ENCODE measurements at places on chromosomes 16 and 17.

DNA sequence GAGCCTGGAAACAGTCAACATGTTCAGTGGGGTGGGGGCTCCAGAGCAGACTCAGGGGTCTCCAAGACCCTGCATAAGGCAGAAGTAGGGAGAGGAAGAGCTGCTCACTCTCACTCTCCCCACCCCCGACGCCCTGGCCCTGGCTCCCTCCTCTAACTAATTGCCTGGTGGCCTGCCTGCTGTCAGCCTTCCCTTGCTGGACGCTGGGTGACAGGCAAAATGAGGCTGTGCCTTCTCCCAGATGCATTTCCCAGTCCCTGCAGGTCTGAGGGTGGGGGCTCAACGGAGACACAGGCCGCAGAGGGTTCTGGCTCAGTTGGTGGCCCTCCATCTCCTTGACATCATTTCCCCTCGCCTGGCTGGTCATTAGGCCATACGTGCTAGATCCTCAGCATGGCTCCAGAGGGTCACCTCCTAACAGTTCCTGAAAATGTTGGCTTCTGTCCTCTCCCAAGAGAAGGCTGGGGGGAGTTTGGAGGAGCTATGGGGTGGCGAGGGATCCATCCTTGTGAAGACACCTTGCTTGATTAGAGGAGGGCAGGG lies 1.4 kb downstream of the FMNL1 start:
- DNase-seq: no peak

GRCh38 chr16:83899272-83899897 lies 470 bp downstream of the MLYCD start:
- DNase-seq: peak; percentile 77

- no peak for DNase-seq
These were observed 31.7 kb downstream of the MBTD1 start for GRCh38 chr17:51228161-51228560.

DNA sequence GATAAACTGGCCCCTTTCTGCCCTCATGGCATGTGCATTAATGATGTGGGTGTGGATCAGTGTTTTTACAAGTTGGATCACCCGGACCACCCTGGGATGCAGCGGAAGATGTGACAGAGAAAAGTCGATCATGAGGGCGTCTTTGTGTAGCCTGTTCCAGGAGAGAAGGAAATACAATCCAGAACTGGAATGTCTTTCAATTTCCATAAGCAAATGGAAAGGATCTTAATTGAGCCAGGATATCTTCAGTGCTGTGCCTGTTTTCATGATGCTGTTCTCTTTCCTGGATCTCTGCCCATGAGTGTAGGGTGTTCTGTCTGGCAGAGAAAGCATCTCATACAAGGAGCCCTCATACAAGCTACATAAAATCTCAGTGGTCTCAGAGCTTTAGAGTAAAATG lies 481.4 kb downstream of the XYLT1 start:
- no peak for DNase-seq

DNA sequence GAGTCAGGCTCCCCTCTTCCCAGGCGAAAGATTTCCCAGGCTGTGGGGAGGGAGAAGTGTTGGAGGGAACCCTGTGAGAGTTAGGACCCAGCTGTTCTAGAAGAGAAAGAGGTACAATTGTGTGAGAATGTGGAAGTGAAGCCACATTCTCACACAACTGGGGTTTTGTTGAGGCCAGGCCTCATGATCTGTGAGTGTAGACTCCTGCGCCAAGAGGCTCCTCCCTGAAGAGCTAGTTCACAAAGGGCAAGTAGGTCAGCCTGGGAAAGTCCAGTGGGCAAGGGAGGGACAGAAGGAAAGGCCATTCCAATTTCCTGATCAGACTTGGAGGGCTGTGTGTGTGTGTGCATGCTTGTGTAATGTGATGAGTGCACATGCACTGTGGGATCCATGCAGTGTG lies 15.2 kb downstream of the CD300LF start:
- no peak for DNase-seq

DNA sequence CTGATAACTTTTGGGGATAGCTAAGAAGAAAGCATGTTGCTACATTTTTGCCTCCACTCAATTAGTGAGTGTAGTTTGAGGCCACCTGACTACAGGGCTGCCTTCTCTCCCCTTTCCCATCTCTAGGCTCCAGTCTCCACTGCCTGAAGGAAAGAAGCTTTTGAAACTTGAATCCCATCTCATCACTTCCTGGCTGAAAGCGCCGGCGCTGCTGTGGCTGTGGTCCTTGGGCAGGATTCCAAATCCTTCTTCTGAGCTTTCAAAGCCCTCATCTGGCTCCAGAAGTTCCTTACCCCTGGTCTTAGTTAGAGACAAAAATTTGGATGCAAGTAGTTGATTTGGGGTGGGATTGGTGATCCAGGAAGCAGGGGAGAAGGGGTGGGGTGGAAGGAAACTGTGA lies 119.4 kb downstream of the FOXL1 start:
- DNase-seq: no peak

DNA sequence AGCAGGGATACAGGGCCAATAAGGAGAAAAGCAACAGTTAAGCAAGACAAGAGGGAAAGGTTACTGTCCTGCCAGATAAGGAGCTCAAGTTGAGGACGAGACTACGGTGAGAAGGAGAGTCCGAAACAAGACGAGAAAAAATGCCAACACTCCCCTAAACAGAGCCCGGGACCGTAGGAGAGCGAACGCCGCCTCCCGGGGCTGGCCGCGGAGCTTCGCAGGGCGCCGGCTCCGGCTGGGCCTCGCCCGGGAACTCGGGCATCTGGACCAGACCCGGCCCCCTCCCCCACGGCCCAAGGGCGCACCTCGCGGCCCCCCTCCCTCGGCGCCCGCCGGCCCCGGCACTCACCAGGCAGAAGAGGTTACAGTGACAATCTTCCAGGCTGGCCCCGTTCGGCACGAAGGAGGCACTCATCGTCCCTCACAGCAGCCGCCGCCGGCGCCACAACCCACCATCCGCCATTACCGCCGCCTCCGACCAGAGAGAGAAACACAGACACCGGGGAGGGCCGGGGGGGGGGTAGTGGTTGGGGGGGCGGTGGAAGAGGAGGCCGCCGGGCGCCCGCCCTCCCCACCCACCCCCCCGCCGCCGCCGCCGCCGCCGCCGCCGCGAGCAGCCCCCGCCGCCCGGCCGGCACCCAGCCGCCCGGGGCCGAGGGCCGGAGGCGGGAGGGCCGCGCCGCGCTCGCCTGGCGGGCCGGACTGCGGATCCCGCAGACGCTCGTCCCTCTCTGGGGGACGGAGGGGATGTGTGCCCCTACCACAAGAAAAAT lies at the start of gene MED13:
TSS of gene MED13 (minus strand) at position 488 of the 773 bp plus-strand sequence. CDS start at position 415, 73 bp downstream.
- DNase-seq: peak; percentile 78

DNA sequence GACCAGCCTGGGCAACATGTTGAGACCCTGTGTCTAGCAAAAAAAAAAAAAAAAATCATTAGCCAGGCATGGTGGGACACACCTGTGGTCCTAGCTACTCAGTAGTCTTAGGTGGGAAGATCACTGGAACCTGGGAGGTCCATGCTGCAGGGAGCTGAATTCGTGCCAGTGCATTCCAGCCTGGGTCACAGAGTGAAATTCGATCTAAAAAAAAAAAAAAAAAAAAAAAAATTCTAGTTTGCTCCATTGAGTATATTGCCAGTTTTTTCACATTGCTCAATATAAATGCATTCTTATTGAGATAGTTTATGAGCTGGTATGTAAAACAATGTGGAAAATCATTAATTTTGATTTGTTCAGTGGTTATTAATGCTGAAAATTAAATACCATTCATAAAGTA lies 52.0 kb downstream of the ABHD15 start:
- no peak for DNase-seq

GRCh38 chr16:72844225-72844920 lies 203.6 kb downstream of the ZFHX3 start:
- DNase-seq: no peak

DNA sequence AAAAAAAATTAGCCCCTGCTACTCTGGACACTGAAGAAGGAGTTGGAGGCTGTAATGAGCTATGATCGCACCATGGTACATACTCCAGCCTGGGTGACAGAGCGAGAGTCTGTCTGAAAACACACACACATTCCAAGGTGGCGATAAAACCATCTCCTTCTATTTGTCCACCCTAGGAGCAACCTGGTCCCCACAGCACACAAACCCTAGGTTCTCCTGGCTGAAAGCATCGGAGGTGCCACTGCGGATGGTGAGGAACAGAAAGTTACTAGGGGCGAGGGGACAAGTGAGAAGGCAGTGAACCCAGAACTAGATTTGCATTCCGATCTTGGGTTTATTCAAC lies 1.4 kb upstream of the ECI1 start:
- DNase-seq: no peak

GRCh38 chr17:45740553-45741330 lies 43.4 kb upstream of the CRHR1 start:
- no peak for DNase-seq

DNA sequence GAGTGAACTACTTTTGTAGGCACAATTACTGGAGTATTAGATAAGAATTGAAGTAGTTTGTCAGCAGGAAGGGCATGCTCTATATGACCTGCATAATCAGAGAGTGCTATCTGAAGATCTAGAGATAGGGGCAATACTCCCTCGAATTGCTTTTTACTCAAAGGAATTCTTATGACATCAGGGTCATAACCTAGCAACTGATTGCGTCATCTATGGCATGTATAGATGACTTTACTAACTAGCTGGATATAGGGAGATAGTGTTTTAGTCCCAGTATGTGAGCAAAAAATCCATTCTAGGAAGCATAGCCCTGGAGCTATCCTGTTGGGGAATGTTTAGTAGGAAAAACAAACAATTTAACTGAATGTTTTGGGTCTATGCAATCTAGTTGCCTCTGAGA lies 109.5 kb upstream of the ZNF267 start:
- DNase-seq: no peak

GRCh38 chr16:85028685-85029407 lies 1.3 kb downstream of the KIAA0513 start:
- no peak for DNase-seq

DNA sequence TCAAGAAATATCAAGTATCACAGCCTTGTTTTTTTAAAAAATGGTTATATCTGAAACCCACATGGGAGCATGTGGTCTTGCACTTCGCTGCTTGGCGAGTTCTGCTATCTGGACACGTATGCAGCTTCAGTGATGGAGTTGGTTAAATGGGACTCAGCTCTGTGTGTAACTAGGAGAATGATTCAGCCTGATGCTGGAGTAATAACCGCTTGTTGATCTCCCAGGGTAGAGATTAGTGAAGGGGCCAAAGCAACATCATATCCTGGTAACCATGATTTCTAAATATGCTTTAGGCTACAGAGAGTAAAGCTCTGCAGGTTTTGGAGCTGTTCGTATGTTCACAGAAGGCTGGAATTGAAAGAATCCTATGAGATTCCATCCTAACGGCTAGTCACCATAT lies 63.2 kb downstream of the IQCK start:
- DNase-seq: peak; percentile 46

DNA sequence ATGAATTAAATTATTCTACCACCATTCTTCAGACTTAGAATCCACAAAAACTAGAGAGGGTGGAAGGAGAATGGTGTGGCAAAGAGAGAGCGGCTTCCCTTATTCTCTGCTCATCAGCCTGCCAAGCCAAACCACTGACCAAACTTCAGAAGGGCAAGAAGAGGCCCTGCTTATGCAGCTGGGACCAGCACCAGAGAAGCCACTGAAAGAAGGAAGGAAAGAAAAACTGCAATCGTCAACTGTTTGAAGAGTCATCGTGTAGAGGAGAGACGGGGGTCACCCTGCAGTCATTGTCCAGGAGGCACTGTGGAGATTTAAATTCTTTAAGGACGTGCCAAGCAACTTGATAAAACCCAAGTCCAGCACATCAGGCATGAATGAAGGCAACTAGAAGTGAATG lies 15.6 kb downstream of the PMP22 start:
- DNase-seq: peak; percentile 41

- no peak for DNase-seq
These were observed 113.2 kb upstream of the LHX1 start for GRCh38 chr17:36823850-36824677.

- peak; percentile 55 for DNase-seq
These were observed 49.6 kb upstream of the RPL38 start for GRCh38 chr17:74153821-74154430.

GRCh38 chr16:4586291-4586690 lies 28.4 kb downstream of the UBALD1 start:
- DNase-seq: no peak

GRCh38 chr16:25575363-25575762 lies 116.4 kb upstream of the HS3ST4 start:
- DNase-seq: no peak

GRCh38 chr16:83934684-83934977 lies 18.4 kb upstream of the OSGIN1 start:
- no peak for DNase-seq

DNA sequence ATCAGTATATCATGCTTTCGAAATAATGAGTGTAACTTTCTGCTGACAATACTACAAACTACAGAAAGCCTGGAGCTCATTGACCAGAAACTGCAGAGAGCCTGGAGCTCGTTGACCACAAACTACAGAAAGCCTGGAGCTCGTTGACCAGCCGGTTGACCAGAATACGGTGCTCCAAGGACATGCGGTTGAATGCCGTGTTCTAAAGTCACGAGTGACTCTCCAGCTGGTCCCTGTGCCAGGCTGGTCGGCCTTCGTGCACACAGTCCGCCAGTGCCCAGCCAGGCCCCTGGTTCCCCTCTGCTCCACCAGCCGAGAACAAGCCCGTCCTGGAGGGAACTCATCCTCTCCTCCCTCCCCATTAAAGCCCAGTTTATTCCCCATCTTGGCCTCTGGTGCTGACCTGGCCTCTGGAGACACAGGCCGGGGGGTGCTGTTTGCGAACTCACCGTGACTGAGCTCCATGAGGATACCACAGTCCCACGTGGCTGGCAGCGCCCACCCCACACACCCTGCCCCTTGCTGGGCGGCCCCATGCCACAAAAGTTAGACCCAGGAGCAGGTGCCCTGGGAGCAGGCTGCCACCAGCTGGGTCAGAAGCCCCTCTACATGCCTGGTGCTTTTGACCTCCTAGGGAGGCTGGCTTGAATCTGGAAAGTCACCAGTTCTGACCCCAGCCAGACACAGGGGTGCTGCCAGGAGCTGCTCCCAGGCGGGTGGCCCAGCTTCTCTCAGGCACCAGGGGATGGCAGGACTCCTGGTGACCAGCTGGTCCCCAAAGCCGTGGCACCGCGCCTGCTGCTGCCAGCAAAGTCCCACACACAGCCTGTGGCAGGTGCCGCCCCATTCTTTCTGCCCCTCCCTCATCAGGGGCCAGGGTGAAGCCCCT lies 15.5 kb upstream of the CDH15 start:
- DNase-seq: no peak

- no peak for DNase-seq
These were observed 45.8 kb downstream of the VPS35L start for GRCh38 chr16:19601083-19601976.

GRCh38 chr16:52499060-52499440 lies 47.9 kb downstream of the TOX3 start:
- DNase-seq: no peak

GRCh38 chr16:24635900-24636610 lies 93.4 kb upstream of the TNRC6A start:
- peak; percentile 76 for DNase-seq

GRCh38 chr16:79439901-79440300 lies 160.6 kb downstream of the MAF start:
- DNase-seq: no peak

Data from left forelimb (tissue), 1 donor.